AG10803 (cell line): ENCODE measurements at places on chromosomes 7 and 10.

- peak; percentile 93 for DNase-seq
Observed at GRCh38 chr7:20435305-20435704, 104.6 kb downstream of the ITGB8 start.

GRCh38 chr10:119370972-119371703 lies 163.8 kb downstream of the GRK5 start:
- peak; percentile 97 for DNase-seq

DNA sequence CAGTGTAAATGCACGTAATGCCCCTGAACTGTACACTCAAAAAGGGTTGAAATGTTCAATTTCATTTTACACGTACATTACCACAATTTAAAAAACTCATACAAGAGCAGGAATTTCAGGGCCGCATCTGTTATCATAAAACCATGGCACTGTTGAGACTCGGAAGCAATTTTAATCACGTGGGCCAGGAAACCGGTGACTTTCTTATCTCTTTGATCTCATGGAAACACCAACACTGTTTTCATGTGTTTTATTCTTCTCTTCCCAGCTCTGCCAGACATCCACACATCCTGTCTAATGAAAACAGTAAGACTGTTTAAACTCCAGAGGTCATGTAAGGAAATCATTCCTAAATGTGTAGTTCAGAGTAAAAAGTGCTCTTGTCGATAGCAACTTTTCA lies 35.9 kb downstream of the PTPRE start:
- DNase-seq = no peak

GRCh38 chr10:130453036-130453720 lies 317.0 kb downstream of the GLRX3 start:
- DNase-seq = no peak

- peak; percentile 82 for DNase-seq
Observed at GRCh38 chr10:15515202-15515601, 144.1 kb upstream of the FAM171A1 start.

GRCh38 chr10:130869179-130869841 lies 442.2 kb downstream of the TCERG1L start:
- DNase-seq = no peak

DNA sequence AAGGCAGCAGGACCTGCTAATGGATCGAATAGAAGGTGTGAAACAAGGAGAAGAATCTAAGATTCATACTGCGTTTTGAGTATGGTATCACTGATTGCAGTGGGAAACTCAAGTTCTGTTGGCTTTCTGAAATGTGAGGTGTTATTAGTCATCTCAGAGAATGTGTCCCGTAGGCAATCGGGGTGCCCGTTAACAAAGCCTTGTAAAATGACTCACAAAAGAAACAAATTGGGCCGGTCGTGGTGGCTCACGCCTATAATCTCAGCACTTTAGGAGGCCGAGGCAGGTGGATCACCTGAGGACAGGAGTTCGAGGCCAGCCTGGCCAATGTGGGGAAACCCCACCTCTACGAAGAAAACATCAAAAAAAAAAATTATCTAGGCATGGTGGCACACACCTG lies 118.2 kb upstream of the C7orf33 start:
- DNase-seq = no peak
